ENCODE measurements at places on chromosomes 6 and 20. TPM values are rescaled to one million over a fixed set of nuclear protein-coding genes. Genes with fewer than 3 reads are reported as not detected.

PLG gene
- total RNA-seq = not detected

BFSP1 gene
- 0.49 TPM for total RNA-seq

SEL1L2 gene
- under 0.01 TPM for total RNA-seq

GJA10 gene
- not detected for total RNA-seq

Measured in temporal lobe (tissue), 4 donors.